ENCODE measurements at places on chromosomes 5 and 9.

GRCh38 chr9:28032268-28032590 is 458.9 kb upstream of the C9orf72 start:
- DNase-seq, result no peak

DNA sequence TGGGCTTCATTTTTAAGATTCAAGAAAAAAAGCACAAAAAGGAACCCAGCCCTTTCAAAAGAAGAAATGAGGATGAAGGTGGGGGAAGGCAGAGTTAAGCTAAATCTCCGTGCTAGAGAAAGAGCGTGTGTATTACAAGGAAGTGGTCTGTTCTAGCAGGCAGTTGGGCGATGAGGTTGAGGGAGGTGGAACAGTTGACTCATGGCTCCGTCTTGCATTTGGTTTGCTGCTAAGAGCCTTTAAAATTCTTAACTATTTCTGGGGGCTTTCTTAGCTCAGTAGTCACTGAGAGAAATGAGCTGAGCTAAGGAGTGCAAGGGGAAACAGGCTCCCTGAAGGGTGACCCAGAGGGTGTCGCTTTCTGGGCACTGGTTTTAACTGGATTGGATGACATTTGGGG is 117.4 kb downstream of the GCNT1 start:
- peak; percentile 53 for DNase-seq

- peak; percentile 45 for DNase-seq
Measured at GRCh38 chr9:272251-273213, 57.9 kb downstream of the DOCK8 start.

- no peak for DNase-seq
Measured at GRCh38 chr9:71801826-71802225, 33.5 kb upstream of the CEMIP2 start.

- no peak for DNase-seq
Measured at GRCh38 chr5:95390812-95391492, at the start of gene FAM81B. Gene FAM81B (plus strand): TSS chr5:95391366. CDS start chr5:95391390, 24 bp downstream.

Measured in Ammon's horn (tissue), 1 donor.